Epithelial cell of proximal tubule (primary cell): ENCODE measurements at places on chromosomes 13 and 19. TPM values are rescaled to one million over a fixed set of nuclear protein-coding genes. Genes with fewer than 3 reads are reported as not detected.

Gene SLC10A2
- total RNA-seq: not detected in 2 replicates

Gene DMKN
- 195 and 200 TPM in 2 replicates for total RNA-seq

Gene ATP4A
- total RNA-seq: not detected in 2 replicates

Gene CKM
- not detected in 2 replicates for total RNA-seq

Gene PLK5
- total RNA-seq: not detected in 2 replicates

Gene IGFL3
- total RNA-seq: not detected in 2 replicates

Gene MARK4
- total RNA-seq: 12.6 and 15.0 TPM in 2 replicates

Gene ZNF497
- 0.06 and 0.14 TPM in 2 replicates for total RNA-seq

Gene THAP8
- total RNA-seq: 3.3 and 7.0 TPM in 2 replicates

Gene SLC17A7
- not detected in 2 replicates for total RNA-seq

Gene ZNF837
- total RNA-seq: 2.4 and 11.5 TPM in 2 replicates

Gene C19orf81
- total RNA-seq: 9.6 TPM in 1 of 2 replicates, not detected in the other
